BE2C (cell line): ENCODE measurements at places on chromosomes 16 and 17.

DNA sequence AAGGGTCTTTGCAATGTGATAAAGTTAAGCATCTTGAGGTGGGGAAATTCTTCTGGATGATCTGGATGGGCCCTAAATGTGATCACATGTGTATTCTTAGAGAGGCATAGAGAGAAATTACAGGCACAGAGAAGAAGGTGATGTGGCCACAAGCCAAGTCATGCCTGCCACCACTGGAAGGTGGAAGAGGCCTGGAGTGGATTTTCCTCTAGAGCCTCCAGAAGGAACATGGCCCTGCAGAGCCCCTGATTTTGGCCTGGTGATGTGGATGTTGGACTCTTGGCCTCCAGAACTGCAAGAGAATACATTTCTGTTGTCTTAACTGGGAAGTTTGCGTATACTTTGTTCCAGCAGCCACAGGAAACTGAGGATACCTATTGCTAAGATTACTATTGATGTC, 156.9 kb upstream of the CACNG5 start:
- no peak for DNase-seq

- DNase-seq = peak; percentile 32
These were observed 2.1 kb upstream of the HES7 start for GRCh38 chr17:8125947-8126490.

DNA sequence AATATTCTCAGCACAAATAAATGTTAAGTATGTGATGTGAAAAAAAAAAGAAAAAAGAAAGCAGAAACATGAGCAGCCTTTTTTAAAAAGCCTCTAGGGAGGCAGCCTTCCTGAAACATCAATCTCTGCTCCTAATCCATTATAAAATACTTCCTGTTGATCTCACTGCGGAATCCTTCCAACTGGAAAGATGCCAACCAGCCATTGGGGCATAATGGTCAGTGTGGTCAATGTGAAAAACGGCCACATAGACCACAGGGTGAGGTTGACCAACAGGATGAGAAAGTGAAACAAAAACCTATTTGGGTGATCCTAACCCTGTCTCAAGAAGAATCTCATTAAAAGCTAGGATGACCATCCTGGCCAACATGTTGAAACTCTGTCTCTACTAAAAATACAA, 26.1 kb upstream of the ABCA8 start:
- DNase-seq = no peak

- DNase-seq = no peak
These were observed 65.2 kb downstream of the SNX20 start for GRCh38 chr16:50615891-50616290.

- DNase-seq = peak; percentile 67
These were observed 1.1 kb upstream of the NXN start for GRCh38 chr17:980406-981291.

GRCh38 chr17:70308618-70309017, 139.3 kb downstream of the KCNJ2 start:
- DNase-seq = no peak

DNA sequence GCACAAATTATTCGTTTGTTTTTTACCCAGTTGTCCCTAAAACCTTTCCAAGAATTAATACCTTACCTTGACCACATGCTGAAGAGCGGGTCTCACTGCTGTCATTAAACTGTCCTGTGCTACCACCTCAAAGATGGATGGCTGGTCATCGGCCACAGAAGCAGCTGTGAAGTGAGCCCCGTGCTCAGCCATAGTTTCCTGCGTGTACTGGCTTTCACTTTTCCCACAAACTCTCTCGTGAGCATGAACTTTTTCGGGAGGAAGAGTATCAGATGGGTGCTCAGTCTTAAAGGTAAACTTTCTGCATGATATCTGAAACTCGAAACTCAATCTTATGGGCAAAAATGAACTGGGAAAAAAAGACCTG, 558 bp downstream of the PEX12 start:
- DNase-seq = no peak

DNA sequence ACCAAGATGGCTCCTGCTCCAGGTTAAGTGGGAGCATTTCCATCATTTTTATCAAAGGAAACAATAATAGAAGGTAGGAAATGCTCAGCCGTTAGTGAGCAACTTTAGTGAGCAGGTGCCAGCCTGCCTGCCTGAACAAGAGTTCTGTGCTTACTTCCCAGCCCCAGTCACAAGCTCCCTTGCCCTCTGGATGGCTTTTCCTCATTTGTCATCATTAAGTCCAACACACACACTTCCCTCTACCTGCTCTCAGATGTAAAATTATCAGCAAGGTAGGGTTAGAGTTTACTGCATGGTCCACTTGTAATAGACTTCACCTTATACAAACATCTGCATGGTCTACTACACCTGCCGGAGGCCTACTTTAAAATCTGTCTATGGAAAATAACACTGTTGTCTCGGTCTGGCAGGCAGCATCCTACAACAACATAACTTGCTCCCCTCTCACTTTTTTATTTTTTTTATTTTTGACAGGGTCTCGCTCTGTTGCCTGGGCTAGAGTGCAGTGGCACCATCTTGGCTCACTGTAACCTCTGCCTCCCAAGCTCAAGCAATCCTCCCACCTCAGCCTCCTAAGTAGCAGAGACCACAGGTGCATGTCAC, 12.7 kb downstream of the TEX2 start:
- DNase-seq = no peak

DNA sequence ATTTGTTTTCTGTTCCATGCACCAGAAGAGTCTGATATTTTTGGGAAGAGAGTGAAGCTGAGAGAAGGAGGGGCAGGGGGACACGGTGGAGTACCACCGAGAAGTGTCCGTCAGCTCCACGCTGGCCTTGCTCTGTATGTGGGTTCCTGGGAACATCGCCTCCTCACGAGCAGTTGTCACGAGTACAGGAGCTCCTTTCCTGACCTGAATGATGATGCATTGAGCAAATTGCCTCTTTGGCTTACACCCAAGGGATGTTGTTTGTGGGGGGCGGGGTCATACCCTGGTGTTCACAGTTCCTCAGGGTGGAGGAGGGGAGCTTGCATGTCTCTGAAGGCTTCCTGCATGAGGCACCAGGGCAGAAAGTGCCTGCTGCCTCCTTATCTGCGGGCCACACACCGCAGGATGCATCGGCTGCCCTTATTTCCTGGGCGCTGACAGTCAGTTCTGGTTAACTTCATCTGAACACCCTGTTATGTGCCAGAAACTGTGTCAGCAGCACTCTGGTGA, 36.2 kb downstream of the RGS9 start:
- DNase-seq = peak; percentile 89

- DNase-seq = no peak
These were observed 5.2 kb downstream of the TMEM100 start for GRCh38 chr17:55717432-55717831.

DNA sequence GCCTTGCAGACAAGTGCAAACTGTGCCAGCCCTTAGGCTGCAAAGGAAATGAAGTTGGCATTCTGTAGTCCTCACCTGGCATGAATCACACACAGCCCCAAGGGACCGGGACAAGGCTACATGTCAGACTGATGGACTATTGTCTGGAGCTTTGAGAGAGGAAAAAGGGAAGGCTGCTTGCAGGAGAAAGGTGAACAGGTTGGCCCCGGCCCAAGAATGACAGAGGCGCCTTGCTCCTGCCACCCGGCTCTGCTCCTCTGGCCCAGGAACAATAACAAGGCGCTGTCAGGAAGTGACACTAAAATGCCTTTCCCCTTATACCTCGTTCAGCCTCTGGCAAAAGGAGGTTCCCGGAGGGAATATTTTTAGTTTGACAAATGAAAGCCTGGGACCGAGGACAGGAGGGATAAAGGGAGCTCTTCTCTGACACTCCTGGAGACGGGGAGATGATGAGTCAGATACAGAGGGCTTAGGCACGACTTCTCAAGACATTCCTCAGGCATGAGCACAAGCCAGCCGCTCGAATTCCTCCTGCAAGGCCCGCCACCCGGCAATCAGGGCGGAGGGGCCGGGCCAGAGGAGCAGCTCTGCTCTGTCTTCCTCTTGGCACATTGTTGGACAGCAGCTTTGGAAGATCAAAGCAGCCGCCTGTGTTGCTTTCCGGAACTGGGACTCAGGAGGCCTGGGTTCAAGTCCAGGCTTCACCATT, 105.8 kb downstream of the NOG start:
- no peak for DNase-seq

- no peak for DNase-seq
These were observed 331.1 kb downstream of the C16orf95 start for GRCh38 chr16:86986136-86986535.

- DNase-seq = no peak
These were observed 285.2 kb downstream of the CPPED1 start for GRCh38 chr16:12518241-12519175.

- no peak for DNase-seq
These were observed 76.4 kb downstream of the WWP2 start for GRCh38 chr16:69838489-69838888.

DNA sequence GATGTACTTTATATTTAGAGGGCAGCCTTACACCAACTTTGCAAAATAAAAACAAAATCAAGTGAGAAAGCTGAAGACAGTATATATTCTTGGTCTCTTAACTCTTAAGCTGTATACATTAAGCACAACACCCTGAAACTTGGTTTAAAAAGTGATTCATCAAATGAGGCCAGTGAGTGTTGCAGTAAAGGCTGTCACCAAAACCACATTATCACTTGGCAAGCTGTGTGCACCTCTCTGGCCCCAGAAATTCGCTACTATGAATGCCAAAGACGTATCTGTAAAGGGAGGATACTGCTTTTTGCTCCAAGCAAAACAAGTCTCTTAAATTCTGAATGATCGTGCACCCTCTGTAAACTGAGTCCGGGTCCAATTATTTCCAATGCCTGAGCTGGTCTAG, 163.9 kb downstream of the ZFHX3 start:
- no peak for DNase-seq
